Daoy (cell line): ENCODE measurements at places on chromosomes 6 and 20. TPM values are rescaled to one million over a fixed set of nuclear protein-coding genes. Genes with fewer than 3 reads are reported as not detected.

ECT2L gene
- total RNA-seq, result not detected in 2 replicates

SNAI1 gene
- total RNA-seq, result 1.3 and 1.7 TPM in 2 replicates

RIPK1 gene
- total RNA-seq, result 14.7 and 16.3 TPM in 2 replicates

KATNA1 gene
- 54.2 and 69.4 TPM in 2 replicates for total RNA-seq

PDE10A gene
- 6.7 and 6.8 TPM in 2 replicates for total RNA-seq

NFATC2 gene
- total RNA-seq, result 0.18 and 0.40 TPM in 2 replicates

DNAH8 gene
- total RNA-seq, result under 0.01 TPM in 1 of 2 replicates, not detected in the other

AKAP7 gene
- 7.2 and 7.5 TPM in 2 replicates for total RNA-seq

FERMT1 gene
- total RNA-seq, result 4.6 and 5.7 TPM in 2 replicates

PPP1R14C gene
- total RNA-seq, result 12.3 and 17.5 TPM in 2 replicates

CTAGE9 gene
- total RNA-seq, result not detected in 2 replicates

GSTA3 gene
- not detected in 2 replicates for total RNA-seq

DBNDD2 gene
- 5.8 and 7.3 TPM in 2 replicates for total RNA-seq

ASIP gene
- total RNA-seq, result not detected in 2 replicates

SLC4A11 gene
- total RNA-seq, result 0.34 and 0.57 TPM in 2 replicates

PARD6B gene
- 5.2 and 26.0 TPM in 2 replicates for total RNA-seq

TRIM10 gene
- not detected in 2 replicates for total RNA-seq

POPDC3 gene
- total RNA-seq, result 26.3 and 33.3 TPM in 2 replicates

INSM1 gene
- not detected in 2 replicates for total RNA-seq

RNF5 gene
- total RNA-seq, result 70.4 and 80.2 TPM in 2 replicates

MAS1 gene
- total RNA-seq, result not detected in 2 replicates

SPATA2 gene
- total RNA-seq, result 2.0 and 3.3 TPM in 2 replicates

LIN28B gene
- 6.5 and 7.3 TPM in 2 replicates for total RNA-seq

SKIC2 gene
- total RNA-seq, result 59.7 and 62.5 TPM in 2 replicates

C20orf204 gene
- total RNA-seq, result 1.1 and 1.8 TPM in 2 replicates

TRERF1 gene
- 3.3 and 3.8 TPM in 2 replicates for total RNA-seq

LGSN gene
- total RNA-seq, result 0.23 TPM in 1 of 2 replicates, not detected in the other

TFAP2A gene
- 4.5 and 5.6 TPM in 2 replicates for total RNA-seq

SPATA25 gene
- not detected in 2 replicates for total RNA-seq

WFDC11 gene
- not detected in 2 replicates for total RNA-seq

GPR63 gene
- total RNA-seq, result 1.7 and 3.0 TPM in 2 replicates

EFHC1 gene
- 16.2 and 20.4 TPM in 2 replicates for total RNA-seq

SALL4 gene
- 0.83 and 0.86 TPM in 2 replicates for total RNA-seq

EPHA7 gene
- 0.06 and 0.09 TPM in 2 replicates for total RNA-seq

CALHM4 gene
- not detected in 2 replicates for total RNA-seq

RSPO4 gene
- 2.1 TPM in 1 of 2 replicates, not detected in the other for total RNA-seq

HLA-DQB1 gene
- 0.23 and 0.51 TPM in 2 replicates for total RNA-seq

PLCB4 gene
- total RNA-seq, result 0.54 and 3.7 TPM in 2 replicates

C4A gene
- 0.27 and 3.2 TPM in 2 replicates for total RNA-seq

MAP7 gene
- 0.95 and 1.1 TPM in 2 replicates for total RNA-seq

BPIFA1 gene
- total RNA-seq, result not detected in 2 replicates

BPIFB6 gene
- total RNA-seq, result not detected in 2 replicates

NHLRC1 gene
- total RNA-seq, result 2.6 and 2.7 TPM in 2 replicates

DEFB124 gene
- total RNA-seq, result not detected in 2 replicates

ZNF217 gene
- total RNA-seq, result 6.8 and 9.7 TPM in 2 replicates

TSPO2 gene
- total RNA-seq, result not detected in 2 replicates

PTGIS gene
- total RNA-seq, result 0.54 and 0.57 TPM in 2 replicates
